ENCODE measurements at places on chromosomes 16 and 17. TPM values are rescaled to one million over a fixed set of nuclear protein-coding genes. Genes with fewer than 3 reads are reported as not detected.

The PLCG2 gene
- total RNA-seq: 4.2 TPM

The FOXO3B gene
- total RNA-seq: 1.8 TPM

The VKORC1 gene
- 127 TPM for total RNA-seq

The KRT12 gene
- not detected for total RNA-seq

The SLC38A7 gene
- 17.1 TPM for total RNA-seq

The NAGS gene
- total RNA-seq: 1.3 TPM

The NETO2 gene
- total RNA-seq: 100 TPM

The CHMP6 gene
- total RNA-seq: 30.3 TPM

The KCNJ12 gene
- 1.5 TPM for total RNA-seq

The CHRNE gene
- not detected for total RNA-seq

The CIBAR2 gene
- not detected for total RNA-seq

The PMM2 gene
- 94.8 TPM for total RNA-seq

The KRT15 gene
- total RNA-seq: 2.3 TPM

The DPEP2 gene
- total RNA-seq: not detected

The CMTM2 gene
- total RNA-seq: not detected

The MT1G gene
- not detected for total RNA-seq

The GRIN2A gene
- total RNA-seq: not detected

The DPEP3 gene
- total RNA-seq: not detected

The PRAC2 gene
- total RNA-seq: not detected

The PRSS22 gene
- 0.62 TPM for total RNA-seq

The RAB37 gene
- 1.2 TPM for total RNA-seq

The NHERF2 gene
- total RNA-seq: 45.5 TPM

The BOLA2B gene
- 190 TPM for total RNA-seq

The CACNG3 gene
- not detected for total RNA-seq

The SDK2 gene
- total RNA-seq: 1.1 TPM

The CCL16 gene
- not detected for total RNA-seq

The CACNG5 gene
- total RNA-seq: not detected

The CRYM gene
- total RNA-seq: 2.1 TPM

The LUC7L3 gene
- total RNA-seq: 104 TPM

The DNAI2 gene
- total RNA-seq: not detected

The GID4 gene
- 11.1 TPM for total RNA-seq

The STAC2 gene
- total RNA-seq: 7.1 TPM

The PMP22 gene
- total RNA-seq: 189 TPM

The KRT20 gene
- 0.18 TPM for total RNA-seq

The CA5A gene
- not detected for total RNA-seq

The C16orf54 gene
- not detected for total RNA-seq

The BCO1 gene
- total RNA-seq: 1.2 TPM

The FA2H gene
- total RNA-seq: 39.3 TPM
